ENCODE measurements at places on chromosomes 2 and 18. TPM values are rescaled to one million over a fixed set of nuclear protein-coding genes. Genes with fewer than 3 reads are reported as not detected.
A peak's percentile ranks its signal among the peaks of the same experiment; 100 is the strongest.

- DNase-seq, result no peak
Observed at GRCh38 chr2:230908595-230909191, 16.3 kb downstream of the GPR55 start.

DNA sequence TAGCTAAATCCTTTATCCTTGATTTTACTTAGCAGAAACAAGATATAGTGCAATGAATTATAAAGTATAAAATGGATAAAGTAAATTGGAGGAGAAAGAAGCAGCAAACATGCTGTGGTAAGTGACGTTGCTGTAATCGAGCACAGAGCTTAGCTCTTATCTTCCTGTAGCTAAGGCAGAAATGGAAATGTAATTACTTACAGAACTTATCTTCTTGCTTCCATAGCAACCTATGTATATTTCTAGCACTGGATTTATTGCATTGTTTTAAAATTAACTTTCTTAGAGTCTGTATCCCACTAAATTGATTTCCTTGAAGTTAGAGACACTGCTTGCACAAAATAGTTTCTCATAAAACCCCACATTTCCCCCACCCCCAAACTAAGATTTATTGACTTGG lies 130.6 kb upstream of the MC4R start:
- DNase-seq, result no peak

GRCh38 chr2:120323214-120323613 lies 22.7 kb upstream of the INHBB start:
- DNase-seq, result no peak

- peak; percentile 59 for DNase-seq
Observed at GRCh38 chr2:164917296-164917903, 37.9 kb downstream of the SLC38A11 start.

ACTG2 gene
- 0.19 TPM for total RNA-seq

DNA sequence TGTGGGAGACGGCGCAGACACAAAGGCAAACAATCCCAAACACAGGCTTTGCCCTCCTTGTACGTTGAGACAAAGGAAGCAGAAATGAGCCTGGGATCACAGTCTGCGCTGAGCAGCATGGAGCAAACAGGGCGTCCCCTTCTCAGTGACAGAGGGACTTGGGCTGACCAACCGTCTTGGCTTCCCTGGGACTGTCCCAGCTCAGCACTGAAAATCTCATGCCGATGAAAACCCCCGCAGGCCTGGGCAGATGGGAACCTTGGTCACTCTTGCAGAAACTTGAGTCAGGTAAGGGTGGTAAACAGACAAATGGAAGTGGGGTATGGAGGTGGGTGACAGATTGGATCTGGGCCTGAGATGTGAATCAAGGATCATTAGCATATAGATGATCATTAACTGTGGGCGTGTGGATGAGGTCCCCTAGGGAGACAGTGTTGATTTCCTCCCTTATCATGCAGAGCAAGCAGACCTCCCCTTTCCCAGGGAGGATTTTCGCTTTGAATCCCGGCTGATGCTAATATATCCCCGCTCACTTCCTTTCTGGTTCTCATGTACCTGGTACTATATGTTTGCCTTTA lies 19.1 kb upstream of the SH3BP4 start:
- peak; percentile 73 for DNase-seq

DNA sequence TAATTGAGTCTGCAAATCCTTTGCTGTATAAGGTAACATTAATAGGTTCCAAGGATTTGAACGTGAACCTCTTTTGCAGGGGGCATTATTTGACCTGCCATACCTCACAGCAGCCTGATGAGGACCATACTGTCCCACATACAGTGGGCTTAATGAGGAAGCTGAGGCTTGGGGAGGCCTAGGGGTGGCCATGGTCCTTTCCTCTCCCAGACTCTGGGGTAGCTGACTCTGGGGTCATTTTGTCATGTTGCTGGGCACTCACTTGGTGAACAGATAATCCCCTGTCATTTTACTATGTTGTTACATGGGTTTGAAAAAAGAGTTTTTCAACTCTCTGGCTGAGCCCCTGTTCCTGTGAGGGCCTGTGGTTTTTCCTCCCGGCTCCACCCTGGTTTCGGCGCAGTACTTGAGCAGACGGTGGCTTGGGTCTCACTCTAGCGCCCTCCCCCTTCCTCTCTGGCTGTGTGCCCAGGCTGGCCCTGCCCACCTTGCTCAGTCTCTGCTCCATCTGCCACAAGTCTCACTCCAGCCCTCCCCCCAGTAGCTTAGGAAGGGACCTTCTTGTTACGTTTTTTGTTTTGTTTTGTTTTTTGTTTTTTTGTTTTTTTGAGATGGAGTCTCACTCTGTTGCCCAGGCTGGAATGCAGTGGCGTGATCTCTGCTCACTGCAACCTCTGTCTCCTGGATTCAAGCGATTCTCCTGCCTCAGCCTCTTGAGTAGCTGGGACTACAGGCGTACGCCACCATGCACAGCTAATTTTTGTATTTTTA lies 21.0 kb downstream of the INPP4A start:
- DNase-seq, result no peak

GRCh38 chr2:53452400-53452799 lies 315.2 kb upstream of the CHAC2 start:
- no peak for DNase-seq

DNA sequence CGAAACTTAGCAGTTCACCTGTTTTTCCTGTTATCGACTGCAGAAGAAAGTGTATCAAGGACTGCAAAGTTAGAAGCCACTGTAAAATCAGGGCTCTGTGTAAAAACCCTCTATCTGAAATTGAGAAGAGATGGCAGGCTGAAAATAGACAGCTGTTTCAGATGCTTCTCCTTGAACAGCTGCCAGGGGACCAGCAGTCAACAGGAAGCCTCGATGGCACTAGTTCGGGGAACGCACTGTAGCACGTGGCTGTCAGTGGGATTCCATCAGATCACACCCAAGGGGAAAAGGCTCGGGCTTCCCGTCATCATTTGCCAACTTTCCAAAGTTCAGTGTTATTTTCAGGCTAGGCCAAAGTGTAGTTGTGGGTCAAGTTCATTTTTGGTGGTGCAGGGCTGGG lies 316.9 kb downstream of the TXNL1 start:
- no peak for DNase-seq

MAL gene
- total RNA-seq, result not detected

DNA sequence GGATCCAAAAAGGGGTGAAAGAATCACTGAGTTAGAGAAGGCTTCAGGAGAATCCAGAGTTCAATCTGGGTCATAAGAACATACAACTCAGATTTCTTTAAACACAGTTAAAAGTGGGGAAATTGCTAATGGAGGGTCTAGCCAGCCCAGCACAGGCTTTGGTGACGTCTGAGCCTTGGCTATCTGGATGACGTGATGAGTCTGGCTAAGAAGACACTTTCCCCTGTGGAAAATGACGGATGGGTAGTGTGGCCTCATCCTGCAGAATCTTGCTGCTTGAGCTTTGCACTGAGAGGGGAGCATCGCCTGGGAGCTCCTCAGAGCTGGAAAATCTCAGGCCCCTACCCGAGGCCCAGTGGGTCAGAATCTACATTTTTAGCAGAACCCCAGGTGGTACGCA lies 19.2 kb downstream of the EDAR start:
- DNase-seq, result no peak

GRCh38 chr2:241722896-241723454 lies 11.5 kb upstream of the D2HGDH start:
- no peak for DNase-seq

DNA sequence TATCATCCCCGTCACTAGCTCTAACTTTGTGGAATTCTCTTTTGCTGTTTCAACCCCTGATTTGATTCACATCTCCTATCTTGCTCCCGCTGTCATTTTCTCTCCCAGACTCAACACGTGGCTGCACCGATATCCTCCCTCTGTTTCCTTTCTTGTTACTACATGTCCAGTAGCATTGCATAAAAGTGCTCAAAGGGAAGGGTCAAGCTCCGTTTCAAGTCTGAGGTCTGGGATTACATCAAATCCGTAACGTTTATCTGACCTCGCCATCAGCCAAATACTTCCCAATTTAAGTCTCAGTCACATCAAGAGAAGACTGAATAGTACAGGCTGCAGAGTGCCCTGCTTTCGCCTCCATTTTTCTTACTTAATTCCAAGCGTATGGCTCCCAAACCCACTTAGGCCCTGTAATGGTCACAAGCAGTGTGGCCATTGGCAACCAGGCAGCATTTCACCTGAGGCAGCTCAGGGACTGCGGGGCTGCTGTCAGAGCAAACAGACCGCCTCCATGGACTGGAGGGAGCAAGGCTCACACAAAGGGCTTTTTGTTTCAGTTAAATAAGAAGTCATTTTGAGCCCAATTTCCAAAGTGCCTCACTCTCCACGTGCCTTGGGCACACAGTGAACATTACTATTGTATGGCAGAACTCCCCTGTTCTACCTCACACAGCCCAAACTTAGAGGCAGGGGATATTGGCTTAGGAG lies 217.8 kb downstream of the BCL11A start:
- DNase-seq, result no peak

GRCh38 chr2:190646780-190647522 lies 1.9 kb upstream of the NAB1 start:
- no peak for DNase-seq

DNA sequence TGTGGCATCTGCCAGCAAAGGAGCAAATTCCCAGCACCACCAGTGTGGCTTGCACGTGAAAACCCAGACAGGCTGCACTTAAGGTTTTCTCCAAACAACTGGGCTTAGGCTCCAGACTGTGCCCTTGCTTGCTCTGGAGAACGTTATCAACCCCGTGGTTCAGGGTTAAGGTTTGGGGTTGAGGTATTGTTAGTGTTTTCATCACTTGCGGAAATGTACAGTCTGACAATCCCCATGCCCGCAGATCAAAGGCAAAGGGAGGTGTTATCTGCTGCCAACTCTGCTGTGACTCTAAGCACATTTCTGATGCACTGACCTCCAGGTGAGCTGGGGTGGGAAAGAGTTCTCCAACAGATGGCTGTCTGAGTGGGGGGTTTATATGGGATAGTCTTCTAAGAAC lies 253.5 kb upstream of the NT5C1B start:
- DNase-seq, result no peak

DNA sequence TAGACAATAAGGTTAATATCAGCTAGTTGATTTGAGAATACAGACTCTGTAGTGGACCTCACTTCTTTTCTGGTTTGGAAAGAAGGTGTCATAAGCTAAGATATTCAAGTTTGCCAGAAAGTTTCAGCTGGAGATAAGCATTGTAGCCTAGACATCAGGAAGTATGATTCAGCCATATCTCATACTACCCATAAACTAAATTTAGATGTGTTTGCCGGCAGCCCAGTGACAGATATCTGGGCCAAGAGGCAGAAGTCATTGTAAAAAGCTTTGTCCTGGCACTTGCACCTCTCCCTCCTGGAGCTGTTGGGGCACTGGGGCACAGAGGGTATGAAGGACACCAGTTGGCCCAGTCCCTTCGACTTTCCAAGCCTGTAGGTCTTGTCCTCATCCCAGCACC lies 128.0 kb downstream of the EPHA4 start:
- DNase-seq, result no peak

SMYD1 gene
- total RNA-seq, result not detected

DNA sequence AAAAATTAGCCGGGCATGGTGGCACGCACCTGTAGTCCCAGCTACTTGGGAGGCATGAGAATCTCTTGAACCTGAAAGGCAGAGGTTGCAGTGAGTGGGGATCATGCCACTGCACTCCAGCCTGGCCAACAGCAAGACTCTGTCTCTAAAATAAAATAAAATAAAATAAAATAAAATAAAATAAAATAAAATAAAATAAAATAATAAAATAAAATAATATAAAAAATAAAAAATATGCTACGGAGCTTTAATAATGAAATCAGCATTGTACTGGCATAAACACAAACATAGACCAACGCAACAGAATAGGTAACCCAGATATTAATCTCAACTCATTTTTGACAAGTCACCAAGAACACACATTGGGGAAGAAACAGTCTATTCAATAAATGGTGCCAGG lies 973.4 kb upstream of the SOX11 start:
- no peak for DNase-seq

DNA sequence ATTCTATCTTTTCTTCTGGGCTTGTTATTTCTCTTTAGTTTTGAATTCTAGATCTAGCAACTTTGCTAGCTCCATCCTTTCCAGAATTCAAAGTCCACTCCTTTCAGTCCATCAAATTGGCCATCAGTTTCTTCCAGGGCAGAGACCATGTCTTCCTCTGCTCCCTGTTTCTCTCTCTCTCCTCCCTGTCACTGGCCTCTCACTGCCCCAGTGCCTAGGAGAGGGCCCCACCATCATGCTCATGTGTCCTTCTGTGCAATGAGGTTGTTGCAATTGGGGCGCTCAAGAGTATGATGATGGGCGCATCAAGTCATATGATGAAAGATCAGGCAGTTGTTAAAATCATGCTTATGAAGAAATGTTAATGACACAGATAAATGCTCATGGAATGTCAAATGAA lies 159.2 kb upstream of the HS6ST1 start:
- no peak for DNase-seq

RBM44 gene
- 0.34 TPM for total RNA-seq

PFN4 gene
- total RNA-seq, result 0.43 TPM

DNA sequence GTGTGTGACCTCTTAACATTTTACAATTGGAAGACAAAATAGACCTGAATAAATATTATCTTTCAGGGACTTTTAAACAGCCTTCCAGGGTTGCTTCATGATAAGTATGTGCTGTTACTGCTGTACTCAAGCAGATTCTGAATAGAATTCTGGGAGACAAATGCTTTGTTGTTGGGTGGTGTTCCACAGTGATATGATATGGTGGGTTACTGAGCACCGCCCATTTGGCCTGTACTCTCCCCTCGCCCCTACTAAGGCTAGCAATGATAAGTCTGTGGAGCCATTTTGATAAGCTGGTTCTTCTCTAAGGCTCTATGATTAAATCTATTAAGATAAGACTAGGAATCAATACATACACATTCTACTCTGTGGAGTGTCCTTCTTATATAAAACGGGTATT lies 89.8 kb upstream of the ITGA4 start:
- no peak for DNase-seq

FAHD2B gene
- total RNA-seq, result 24.3 TPM

ZNF396 gene
- 2.2 TPM for total RNA-seq

CCBE1 gene
- total RNA-seq, result 2.9 TPM

- DNase-seq, result no peak
Observed at GRCh38 chr2:241062389-241063092, 39.5 kb downstream of the MTERF4 start.

DNA sequence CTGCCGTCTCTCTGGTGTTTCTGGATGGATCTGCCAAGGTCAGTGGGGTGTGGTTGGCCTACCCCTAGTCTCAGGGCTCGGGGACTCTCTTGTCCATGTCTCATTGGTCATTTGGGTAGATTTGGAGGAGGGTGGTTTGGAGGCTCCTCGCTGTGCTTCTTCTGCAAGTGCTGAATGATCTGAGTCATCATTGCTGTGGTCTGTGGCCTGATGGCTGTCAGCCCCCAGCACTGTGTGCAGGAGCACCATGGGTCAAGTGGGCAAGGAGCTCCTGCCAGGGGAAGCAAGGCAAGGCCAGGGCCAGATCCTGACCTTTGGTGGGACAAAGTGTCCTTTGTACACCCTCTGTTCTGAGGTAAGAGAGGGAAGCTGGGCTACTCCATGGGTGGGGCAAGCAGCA lies 221.8 kb downstream of the FHOD3 start:
- no peak for DNase-seq

- no peak for DNase-seq
Observed at GRCh38 chr18:46478796-46479195, 178.2 kb downstream of the LOXHD1 start.

GRCh38 chr2:130319536-130319935 lies 23.2 kb upstream of the IMP4 start:
- DNase-seq, result no peak

LYG1 gene
- 0.53 TPM for total RNA-seq

TMEM247 gene
- not detected for total RNA-seq

GRCh38 chr2:54083445-54083844 lies 32.0 kb upstream of the ACYP2 start:
- DNase-seq, result no peak

Data from neural progenitor cell (in vitro differentiated cells).